ENCODE measurements at places on chromosomes 11 and 22.

- DNase-seq: no peak
These were observed 341 bp downstream of the NAALADL1 start for GRCh38 chr11:65058012-65058411.

GRCh38 chr11:6385046-6385777, 5.1 kb upstream of the SMPD1 start:
- DNase-seq: no peak

GRCh38 chr11:127843483-127844396, 743.6 kb downstream of the ETS1 start:
- DNase-seq: peak; percentile 47

- DNase-seq: no peak
These were observed 115.9 kb downstream of the CASP12 start for GRCh38 chr11:104782377-104782754.

DNA sequence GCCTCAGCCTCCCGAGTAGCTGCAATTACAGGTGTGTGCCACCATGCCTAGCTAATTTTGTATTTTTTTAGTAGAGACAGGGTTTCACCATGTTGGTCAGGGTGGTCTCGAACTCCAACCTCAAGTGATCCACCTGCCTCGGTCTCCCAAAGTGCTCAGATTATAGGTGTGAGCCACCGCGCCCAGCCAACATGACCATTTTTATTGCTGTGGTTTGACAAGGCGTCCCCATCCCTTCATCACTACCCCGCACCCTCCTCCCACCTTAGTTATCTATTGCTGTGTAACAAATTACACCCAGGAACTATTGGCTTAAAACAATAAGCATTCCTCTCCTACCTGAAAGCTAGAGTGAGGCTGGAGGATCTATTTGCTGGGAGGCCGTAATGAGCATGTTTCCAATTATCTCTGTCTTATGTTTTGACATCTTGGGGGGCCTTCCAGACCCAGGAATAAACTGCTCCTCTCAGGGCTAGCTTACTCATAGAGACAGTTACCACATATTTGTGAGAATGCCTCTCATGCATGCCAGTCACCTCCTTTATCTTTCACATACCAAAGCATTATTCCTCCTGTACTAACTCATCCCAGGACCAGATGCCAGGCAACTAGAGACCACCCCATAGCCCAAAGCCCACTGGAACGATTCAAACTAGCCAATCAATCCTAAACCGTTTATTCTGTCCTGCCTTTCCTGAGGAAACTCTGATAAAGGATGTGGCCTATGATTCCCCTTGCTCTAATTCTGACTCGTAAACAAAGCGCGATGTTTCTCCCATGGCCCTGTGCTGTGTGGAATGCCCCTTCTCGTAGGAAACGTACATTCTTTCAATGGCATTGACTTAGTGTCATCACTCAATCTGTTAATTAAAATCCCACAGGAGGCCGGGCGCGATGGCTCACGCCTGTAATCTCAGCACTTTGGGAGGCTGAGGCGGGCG, 19.4 kb downstream of the SNU13 start:
- no peak for DNase-seq

- DNase-seq: no peak
These were observed 23.2 kb downstream of the MED15 start for GRCh38 chr22:20530368-20531153.

GRCh38 chr11:58275002-58275401, 6.9 kb upstream of the OR10W1 start:
- DNase-seq: no peak

Measured in left renal cortex interstitium (tissue), 4 donors.